ENCODE measurements at places on chromosomes 2 and 18.

DNA sequence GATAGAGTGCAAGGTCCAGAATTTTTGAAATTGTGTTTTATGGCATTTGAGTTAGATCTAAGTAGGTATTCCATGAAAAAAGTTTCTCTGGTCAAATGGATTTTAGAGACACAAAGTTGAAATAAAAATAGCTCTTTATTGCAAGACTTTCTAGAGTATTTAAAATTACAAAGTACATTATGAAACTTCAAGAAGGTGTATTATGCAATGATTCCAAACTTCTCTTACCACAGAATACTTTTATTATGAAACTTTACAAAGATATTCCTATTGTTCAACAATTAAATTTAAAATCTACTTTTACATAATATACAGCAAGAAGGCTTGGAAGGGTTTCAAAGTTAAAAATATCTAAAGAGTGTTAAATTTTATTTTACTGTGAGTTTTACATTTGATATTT lies 65.9 kb downstream of the CALCRL start:
- DNase-seq = no peak

- peak; percentile 61 for DNase-seq
These were observed 2.7 kb upstream of the TGIF1 start for GRCh38 chr18:3447068-3447894.

GRCh38 chr2:63049211-63049969 lies 1.2 kb upstream of the OTX1 start:
- no peak for DNase-seq

DNA sequence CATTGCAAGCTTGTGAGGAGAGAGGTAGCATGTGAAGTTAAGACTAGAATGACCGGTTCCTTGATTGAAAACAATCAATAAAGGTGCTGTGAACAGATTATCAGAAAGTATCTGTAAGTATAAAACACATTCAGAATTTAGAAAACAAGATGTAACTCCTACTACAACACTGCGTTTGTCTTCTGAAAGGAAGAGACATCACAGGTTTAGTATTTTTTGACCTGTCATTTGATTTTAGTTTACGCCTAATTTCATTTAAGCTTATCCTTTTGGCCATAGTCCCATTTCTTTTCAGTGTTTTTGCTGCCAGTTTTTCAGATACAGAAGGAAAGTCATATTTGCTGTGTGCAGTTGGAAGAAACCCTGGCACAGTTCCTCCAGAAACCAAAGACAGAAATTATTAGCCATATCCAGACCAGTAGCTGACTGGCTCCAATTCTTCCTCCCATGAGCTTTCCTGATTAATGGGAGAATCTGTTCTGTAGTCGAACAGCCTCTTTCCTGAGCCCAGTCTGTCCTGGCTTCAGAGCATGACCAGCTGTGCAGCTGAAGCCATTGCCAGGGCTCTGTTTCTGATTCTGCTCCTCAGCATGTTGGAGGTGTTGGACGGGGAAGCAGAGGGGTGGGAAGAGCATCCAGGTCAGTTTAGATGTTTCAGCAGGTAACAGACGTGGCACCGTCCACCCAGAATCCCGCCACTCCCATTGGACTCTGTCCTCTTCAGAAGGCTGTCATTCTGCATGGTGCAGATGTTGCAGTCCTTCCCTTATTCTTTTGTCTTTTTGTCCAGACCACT lies 61.0 kb downstream of the CRIM1 start:
- DNase-seq = peak; percentile 30

GRCh38 chr2:109694190-109694589 lies 80.0 kb downstream of the SOWAHC start:
- DNase-seq = peak; percentile 18

GRCh38 chr2:239110595-239111048 lies 262.7 kb downstream of the TWIST2 start:
- peak; percentile 48 for DNase-seq

GRCh38 chr2:172114579-172114978 lies 11.9 kb upstream of the DLX2 start:
- no peak for DNase-seq

DNA sequence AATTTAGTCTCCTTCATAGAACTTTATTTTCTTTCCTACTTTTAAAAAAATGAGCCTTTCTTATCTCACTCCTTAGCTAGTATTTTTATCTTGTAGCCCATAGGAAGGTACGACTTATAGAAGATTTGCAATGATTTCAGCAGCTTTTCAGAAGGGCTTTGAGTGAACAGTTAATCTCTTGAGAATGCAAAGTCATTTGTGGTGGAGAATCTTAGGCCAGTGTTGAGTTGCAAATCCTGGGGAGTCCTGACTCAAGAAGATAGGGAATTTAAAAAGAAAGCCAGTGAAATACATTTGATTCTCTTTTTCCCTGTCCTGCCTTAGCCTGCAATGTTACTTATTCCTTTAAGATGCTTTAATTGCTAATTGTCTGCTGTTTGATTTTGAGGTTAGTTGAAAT lies 33.6 kb downstream of the LYPD6 start:
- no peak for DNase-seq

DNA sequence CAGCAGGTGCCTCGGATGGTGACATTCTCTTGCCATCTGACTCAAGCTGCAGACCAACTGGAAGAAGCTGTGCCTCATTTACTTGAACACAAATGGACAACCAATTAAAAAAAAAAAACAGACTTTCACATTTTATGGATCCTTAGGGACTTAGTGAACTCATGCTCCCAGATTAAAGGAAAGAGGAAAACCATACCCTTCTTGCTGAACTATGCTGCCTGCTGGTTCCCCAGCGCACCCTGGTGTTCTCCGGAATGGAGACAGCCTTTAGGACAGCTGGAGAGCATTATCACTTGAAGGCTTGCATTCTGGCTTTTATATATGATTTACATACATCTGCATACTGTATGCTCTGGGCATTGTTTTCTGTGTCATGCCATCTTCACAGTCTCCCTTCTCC lies 370.7 kb downstream of the SLC4A3 start:
- no peak for DNase-seq

- no peak for DNase-seq
These were observed 33.6 kb downstream of the CHRNA1 start for GRCh38 chr2:174730698-174731018.

DNA sequence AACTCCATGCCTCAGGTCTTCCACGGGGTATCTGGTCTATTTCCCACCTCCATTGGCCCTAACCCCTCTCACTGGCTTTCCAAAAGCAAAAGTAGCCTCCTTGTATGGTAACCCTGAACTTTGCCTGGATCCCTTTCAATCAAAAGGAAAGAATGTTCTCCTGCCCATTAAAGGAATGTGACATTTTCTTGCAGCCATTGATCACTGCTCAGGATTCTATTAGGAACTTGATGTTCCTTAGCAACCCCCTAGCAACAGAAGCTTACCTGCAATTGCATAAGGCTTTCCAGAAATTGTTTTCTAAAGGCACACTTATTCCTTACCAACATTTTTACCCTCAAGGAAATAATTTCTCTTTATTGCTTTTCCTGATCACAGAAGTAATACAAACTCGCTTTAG lies 91.4 kb upstream of the AGAP1 start:
- no peak for DNase-seq

All from transverse colon (tissue), 4 donors.